ENCODE measurements at places on chromosomes 6 and 20.
A peak's percentile ranks its signal among the peaks of the same experiment; 100 is the strongest.

DNA sequence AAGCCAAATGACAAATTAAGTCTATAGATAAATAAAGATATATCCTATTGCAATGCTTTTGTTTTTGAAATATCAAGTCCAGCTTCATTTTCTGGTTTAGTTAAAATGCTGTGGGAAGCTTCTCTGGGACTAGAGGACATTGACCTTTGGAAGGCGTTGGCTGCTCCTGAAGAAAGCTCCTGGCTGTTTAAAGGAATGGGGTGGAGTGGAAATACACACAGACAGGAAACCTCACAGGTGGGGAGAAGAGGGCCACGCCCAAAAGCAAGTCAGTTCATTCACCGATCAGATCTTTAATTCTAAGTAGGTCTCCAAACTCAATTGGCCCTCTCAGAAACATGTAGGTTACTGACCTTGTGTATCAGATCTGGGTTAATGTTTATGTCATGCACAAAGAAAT is 59.6 kb downstream of the SPTLC3 start:
- no peak for DNase-seq

DNA sequence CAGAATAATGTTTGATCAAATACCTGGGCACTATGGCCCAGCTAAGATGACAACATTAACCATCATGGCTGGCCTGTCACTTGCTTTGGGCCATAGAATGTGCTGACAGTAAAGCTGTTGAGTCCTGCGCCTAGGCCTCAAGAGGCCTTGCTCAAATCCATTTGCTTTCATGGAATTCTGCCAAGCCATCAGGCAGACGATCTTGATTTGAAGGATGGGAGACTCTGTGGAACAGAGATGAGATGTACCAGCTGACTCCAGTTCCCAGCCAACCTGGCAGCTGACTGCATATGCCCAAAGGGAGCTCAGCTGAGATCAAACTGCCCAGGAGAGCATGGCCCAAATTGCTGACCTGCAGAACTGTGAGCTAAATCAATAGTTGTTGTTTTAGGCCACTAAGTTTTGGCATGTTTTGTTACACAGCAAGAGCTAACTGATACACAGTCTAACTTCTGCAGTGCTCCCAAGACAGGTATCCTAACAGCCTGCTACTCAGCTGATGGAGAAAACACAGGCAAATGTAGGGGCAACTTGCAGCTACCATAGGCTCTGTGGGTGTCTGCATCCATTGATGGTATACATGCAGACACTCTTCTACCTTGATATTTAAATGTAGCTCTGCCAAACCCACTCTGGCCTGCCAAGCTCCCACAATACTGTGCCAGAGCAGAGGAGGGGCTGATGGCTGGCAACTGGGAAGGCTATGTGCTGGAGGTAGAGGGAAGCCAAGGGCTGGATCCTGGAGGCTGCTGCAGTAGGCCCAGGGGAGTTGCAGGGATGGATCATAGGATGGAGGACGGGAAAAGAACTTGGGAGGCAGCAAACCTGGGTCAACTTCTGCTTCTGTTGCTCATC is 55.2 kb upstream of the RNF24 start:
- peak; percentile 59 for DNase-seq

DNA sequence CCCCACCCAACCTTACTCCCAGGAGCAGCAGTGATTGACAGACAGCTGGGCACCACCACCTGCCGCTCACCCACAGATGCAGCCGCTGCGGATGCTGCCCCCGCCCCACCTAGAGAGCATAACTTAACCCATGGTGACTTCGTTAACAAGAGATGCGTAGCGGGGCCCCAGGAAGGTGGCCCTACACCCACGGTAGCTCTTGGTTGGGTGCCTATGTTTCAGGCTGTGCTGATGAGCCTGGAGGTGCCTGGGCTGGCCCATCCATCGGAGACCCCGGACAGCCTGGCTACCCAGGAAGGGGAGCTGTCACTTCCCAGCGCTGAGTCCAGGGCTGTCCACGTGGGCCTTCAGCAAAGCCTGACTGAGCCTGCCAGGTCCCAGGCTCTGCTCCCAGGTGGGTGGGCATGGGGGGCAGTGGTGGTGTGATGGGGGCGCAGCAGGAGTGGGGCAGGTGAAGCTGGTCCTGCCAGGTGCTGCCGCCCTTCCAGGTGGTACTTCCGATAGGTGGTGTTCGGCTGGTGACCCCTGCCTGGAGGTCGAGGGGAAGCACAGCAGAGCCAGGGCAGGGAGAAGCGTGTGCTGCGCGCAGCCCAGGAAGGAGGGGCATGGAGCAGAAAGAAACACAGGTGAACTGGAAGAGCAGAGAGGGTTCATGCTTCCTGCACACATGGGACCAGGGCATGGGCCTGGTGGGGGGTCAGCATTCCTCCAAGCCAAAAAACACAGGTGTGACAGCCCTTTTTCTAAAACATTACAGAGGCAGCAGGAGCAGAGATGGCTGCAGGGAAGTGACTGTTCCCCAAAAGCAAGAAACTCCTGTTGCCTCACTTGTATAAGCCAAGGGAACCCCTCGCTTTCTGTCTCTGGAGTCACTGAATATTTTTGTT is 56.9 kb downstream of the SYNJ2 start:
- DNase-seq, result peak; percentile 44

DNA sequence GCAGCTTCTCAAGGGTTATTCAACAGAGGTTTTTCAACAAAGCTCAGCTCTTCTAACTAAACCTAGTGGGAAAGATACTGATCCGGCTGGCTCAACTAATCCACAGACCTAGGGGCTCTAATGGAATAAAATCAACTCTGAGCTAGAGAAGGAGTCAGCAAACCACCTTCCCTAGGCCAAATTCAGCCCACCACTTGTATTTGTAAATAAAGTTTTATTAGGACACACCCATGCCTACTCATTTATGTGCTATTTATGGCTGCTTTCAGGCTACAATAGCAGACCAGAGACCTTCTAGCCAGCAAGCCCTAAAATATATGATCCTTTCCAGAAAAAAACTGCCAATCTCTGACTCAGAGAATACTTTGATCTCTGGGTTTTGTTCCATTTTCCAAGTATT is 6.0 kb upstream of the RAB22A start:
- no peak for DNase-seq

DNA sequence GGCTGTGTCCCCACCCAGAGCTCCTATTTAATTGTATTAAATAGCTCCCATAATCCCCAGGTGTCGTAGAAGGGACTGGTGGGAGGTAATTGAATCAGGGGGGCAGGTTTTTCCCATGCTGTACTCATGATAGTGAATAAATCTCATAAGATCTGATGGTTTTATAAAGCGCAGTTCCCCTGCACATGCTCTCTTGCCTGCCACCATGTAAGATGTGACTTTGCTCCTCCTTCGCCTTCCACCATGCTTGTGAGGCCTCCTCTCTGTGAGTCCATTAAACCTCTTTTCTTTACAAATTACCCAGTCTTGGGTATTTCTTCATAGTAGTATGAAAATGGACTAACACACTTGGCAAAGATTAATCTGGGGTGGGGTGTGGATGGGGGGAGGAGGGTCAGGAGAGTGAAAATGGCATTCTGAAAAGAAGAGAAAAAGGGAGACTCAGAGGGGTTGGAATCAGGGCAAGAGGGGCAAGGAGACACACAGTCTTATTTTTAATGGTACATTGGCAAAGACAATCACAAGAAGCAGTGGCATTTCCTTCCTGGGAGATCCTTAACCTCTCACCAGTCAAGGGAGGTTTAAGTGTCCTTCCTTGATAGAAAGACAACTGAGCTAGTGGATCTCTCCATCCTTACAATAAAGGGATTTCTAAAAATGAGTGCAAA is 37.5 kb upstream of the NOX3 start:
- no peak for DNase-seq

- DNase-seq, result no peak
Observed at GRCh38 chr6:169677096-169677495, 24.7 kb downstream of the WDR27 start.

- DNase-seq, result no peak
Observed at GRCh38 chr6:109321752-109322151, 60.5 kb downstream of the CD164 start.

GRCh38 chr6:125834348-125834747 is 43.6 kb downstream of the NCOA7 start:
- no peak for DNase-seq

GRCh38 chr6:139712830-139713229 is 338.4 kb upstream of the CITED2 start:
- no peak for DNase-seq

DNA sequence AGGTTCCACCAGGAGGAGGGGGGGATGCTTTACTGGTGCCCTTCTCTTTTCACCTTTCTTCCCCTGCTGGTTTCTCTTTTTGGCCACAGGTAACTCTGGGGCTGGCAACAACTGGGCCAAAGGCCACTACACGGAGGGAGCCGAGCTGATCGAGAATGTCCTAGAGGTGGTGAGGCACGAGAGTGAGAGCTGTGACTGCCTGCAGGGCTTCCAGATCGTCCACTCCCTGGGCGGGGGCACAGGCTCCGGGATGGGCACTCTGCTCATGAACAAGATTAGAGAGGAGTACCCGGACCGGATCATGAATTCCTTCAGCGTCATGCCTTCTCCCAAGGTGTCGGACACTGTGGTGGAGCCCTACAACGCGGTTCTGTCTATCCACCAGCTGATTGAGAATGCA is 4.4 kb downstream of the TUBB1 start:
- DNase-seq, result no peak

- DNase-seq, result no peak
Observed at GRCh38 chr6:45416700-45417099, 39.0 kb upstream of the SUPT3H start.

GRCh38 chr6:35078226-35078850 is 62.8 kb downstream of the TCP11 start:
- no peak for DNase-seq

DNA sequence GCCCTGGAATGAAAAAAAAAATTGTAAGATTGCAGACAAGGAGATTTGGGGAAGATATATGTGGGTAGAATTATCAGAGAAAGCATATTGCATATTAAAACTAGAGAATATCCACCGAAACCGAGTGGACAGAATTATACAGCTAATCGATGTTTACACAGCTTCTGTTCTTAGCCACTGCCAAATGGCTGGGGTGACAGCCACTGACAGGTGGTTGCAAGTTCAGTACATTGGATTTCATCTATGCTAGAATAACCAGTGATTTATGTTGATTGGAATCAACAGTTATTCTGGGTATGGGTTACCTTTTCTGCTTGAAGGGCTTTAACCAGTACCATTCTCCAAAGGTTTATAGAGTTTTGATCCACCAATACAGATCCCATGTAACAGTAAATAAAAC is 48.4 kb upstream of the THEMIS start:
- DNase-seq, result no peak

GRCh38 chr6:3073382-3073781 is 5.1 kb downstream of the RIPK1 start:
- DNase-seq, result no peak

DNA sequence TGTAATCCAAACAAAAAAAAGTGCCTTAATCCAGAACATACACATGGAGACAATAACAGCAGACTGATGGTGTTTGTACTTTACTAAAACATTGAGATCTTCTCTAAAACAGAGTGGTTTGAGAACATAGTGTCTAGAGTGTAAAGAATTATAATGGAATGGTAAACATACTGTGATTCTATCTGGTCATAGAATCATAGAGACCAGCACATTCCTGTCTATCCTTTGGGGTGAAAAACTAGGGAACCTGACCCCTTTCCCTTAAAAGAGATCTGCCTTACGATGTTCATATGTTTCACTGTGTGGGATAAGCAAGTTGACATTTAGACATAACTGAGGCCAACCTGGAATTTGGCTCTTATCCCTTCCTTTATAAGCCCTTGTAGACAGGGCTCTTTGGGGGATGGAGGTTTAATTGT is 55.7 kb downstream of the TRMT11 start:
- no peak for DNase-seq

DNA sequence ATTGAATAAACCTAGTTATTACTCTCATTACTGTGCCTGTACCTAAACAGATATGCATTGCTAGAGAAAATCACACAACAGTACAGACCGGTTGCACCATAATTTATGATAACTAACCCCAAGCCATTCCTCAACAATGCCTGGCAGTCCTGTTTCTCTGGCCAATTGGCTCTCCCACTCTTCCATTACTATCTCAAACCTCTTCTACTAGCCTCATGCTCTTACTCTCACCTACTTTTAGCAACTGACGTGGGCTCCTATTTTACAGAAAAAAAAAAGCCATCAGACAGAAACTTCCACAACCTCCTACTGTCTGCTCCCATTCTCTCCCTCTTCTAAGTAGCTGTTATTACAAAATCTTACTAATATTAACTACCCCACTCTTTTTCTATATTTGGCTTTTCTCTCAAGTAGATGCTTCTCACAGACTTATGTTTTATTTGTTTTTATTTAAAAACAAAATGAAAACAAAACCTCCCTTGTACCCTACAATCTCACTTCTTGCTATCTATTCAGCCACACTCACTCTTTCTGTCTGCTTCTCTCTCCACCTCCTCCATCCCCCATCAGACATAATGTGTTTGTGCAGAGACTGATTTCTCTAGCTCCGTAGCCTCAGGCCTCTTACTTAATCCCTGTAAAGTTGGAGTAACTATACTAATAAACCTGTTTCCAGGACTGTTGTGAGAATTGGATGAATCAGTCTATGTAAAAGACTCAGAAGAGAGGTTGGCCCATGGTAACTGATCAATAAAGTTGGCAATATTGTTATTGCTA is 9.1 kb downstream of the GOPC start:
- DNase-seq, result no peak

DNA sequence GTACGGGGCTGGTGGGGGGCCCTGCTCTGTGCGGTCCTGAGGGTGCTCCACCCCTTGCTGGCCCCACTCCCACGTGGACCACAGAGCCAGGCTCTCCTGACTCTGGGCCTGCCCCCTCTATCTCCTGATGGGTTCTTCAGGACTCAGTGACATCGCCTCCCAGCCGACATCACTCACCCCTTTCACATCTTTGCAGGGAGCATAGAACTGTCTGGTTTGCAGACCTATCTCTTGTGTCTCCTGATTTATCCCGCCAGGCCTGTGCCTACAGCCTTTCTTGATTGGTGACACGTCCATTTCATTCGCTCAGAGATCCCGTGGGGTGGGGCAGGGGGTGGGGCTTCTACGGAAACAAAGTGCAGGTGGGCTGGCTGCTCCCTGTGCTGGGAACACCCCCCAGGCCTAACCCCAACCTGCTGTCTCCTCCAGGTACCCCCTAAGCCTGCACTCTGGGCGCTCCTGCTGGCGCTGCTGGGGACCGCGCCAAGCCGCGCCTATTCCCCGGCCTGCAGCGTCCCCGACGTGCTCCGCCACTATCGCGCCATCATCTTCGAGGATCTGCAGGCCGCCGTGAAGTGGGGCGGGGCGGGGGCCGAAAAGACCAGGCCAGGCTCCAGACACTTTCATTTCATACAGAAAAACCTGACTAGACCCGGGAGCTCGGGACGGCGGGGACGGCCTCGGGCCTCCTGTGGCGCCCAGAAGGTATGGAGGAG is 1.7 kb downstream of the C20orf204 start:
- DNase-seq, result peak; percentile 88

- no peak for DNase-seq
Observed at GRCh38 chr6:87225511-87225910, 70.1 kb downstream of the ZNF292 start.

DNA sequence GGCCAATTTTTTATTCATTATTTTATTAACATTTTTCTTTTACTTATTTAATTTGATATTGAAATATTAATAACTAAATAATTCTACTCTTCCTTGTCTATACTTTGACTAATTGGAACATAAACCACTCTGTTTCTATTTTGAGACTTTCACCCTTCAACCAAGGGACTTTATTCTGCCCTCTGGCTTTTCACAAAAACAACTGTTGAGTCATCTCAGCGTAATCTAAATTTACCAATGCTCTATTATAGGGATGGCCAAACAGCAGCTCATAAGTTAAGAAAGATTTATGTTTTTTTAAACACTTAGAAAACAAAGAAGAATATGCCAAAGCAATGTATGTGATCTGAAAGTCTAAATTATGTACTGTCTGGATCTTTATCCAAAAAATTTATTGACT is 46.7 kb downstream of the DOP1A start:
- DNase-seq, result no peak
